ENCODE measurements at places on chromosomes 5 and 9. TPM values are rescaled to one million over a fixed set of nuclear protein-coding genes. Genes with fewer than 3 reads are reported as not detected.

DNA sequence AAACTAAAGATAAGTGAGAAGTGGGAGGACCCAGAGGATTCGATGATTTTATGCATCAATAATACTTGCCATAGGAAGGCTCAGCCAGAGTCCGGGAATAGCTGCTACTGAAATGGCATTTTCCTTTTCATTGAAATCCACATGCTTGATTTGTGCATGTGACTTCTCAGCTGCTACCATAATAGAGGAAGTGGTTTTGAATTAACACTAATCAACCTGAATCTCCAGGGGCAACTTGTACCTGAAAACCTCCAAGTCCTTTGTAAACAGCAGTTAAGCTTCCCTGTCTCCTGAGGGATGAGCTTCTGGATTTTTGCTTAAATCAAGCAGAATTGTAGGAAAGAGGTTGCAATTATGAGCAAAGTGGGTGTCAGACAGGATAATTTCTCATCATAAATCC, 124.9 kb downstream of the PPP2R2B start:
- no peak for DNase-seq

DNA sequence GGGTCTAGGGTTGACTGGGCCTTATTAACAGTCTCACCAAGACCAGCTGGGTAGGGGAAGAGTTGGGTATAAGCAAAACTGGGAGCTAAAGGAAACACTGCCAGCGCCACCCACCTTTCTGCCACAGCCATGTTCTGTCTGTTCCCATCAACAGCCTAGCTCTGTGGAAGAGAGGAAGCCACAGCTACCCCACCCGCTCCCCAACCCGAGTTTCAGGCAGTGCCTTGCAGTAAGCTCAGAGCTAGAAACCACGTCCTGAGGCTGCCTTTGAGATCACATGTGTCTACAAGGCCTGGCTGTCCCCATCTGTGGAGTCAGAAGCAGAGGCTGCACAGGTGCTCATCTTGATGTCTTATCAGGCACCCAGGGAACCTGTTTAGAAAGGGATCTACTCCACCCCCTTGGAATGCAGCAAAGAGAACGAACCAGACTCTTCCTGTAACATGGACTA, 15.3 kb downstream of the HNRNPH1 start:
- DNase-seq = peak; percentile 75

SLC25A46 gene
- total RNA-seq = 100 TPM

DNA sequence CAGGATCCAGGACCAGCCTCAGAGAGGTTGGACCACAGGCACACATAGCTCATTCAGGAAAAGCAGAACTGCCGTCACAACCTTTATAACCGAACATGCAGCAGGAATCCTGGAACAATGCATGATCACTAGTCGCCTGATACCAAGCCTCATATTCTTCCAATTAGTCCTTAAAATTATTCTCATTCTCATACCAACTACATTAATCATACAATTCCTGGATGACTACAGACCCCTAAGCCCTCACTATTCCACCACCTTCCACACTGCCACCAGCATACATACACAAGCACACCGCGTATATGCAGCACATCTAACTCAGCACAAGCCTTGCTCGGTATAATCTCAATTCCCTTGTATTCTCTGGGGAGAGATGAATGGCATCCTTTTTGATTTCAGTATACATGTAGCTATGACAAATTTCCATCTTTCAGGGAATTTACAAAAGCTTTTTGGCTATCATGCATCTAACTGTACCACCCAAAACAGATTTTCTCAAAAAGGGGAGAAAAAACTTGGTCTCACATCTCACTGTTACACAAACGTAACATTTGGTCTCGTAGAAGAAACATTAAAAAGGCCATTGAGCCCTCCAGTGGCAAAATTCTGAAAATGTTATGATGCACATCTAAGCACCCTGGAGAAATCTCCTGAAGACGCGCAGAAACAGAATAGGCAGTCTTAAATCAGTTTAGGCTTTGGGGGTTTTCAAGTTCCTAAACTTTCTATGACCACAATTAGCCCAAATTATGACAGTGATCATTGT, 46.2 kb downstream of the MCTP1 start:
- DNase-seq = no peak

- no peak for DNase-seq
Measured at GRCh38 chr9:16135968-16136367, 583.1 kb downstream of the CCDC171 start.

OR1Q1 gene
- not detected for total RNA-seq

DNA sequence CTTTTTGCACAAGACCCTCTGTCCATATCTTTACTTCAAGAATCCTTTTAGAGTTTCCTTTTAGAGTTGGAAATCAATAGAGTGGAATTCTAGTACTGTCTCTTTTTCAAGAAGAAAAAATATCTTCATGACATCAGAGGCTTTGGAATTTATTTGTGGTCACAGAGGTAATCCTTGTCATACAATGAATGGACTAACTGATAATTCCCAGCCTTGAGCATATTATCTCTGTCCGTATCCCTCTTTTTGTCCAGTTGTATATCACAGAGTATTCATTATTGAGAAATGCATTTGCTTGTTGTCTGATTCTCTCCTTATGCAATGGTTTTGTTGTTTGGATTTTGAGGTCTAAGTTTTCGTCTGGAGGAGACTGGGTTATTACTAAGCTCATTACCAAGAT, 82.0 kb upstream of the HAPLN1 start:
- DNase-seq = peak; percentile 35

DNA sequence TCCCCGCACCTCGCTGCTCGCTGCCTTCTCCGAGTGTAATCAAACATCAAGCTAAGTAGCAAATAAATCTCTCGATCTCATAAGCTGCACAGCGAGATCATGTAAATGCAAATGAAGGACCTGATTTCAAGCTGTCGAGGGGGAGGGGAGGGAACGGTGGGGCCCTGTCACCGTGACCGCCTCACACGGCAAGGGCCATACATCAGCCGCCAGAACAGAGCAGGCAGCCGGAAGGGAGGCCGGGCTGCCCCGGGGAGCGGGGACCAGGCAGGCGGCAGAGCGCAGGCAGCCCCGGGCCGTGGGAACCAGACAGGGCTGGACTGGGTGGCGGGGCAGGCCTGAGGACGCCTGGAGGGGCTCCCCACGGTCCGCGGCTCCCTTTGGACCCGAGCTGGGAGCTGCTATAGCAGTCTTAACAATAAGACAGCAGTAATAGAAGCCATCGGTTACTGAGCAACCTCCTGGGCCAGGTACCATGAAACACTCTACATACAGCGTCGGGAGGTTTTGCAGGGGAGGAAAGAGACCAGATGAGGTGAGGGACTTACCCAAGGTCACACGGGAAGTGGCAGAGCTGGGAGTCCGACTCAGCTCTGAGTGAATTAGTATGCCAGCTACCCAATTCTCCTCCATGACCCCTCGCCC, 76.8 kb downstream of the CFAP77 start:
- DNase-seq = peak; percentile 58

OXCT1 gene
- total RNA-seq = 36.5 TPM

DNA sequence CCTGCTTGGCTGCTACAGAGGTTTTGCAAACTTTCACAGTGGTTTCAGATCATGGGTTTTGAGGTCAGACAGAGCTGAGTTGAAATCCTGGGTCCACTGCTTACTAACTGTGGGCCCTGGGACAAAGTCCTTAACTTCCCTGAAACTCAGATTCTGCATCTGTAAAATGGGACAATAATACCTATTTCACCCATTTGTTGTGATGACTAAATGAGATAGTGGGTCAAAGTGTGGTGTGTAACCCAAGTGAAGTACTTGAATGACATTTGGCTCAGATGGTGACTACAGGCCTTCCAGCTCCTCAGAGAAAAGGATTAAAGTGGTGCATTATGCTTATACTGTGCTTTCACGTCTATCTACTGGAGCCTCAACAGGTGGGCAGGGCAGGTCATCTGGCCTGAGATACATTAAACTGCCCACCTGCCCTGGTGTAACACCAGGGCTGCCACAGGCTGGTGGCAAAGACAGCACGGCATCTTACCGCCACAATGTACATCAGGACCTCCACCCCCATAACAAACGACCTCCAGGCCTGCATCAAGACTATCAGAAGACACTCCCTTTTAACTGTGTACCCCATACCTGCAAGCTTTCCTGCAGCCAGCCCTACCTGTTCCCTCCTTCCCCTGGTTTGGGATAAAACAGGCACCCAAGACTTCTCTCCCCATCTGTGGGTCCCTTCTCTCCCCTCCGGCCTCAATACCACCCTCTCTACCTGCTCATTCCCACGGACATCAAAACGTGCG, 846 bp upstream of the TRAF1 start:
- DNase-seq = no peak

- DNase-seq = peak; percentile 32
Measured at GRCh38 chr9:93012963-93013855, 45.3 kb upstream of the SUSD3 start.

FST gene
- 215 TPM for total RNA-seq

DNA sequence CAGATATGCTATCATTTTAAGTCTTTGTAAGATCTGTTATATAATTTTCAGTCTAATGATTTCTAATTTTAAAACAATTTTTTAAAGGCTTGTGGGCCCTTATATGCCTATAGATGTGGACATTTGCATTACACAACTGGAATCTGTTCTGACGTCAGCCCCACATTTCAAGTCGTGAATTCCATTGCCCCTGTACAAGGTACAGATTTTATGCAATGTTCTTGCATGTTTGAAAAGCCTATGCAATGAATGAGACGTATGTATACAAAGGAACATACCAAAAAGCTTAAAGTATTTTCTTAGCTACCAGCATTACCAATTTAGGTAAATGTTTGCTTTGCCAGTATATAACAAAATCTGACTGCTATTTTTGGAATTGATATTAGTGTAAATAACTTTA, 77.2 kb downstream of the ITGA1 start:
- no peak for DNase-seq

ECSCR gene
- not detected for total RNA-seq

DNA sequence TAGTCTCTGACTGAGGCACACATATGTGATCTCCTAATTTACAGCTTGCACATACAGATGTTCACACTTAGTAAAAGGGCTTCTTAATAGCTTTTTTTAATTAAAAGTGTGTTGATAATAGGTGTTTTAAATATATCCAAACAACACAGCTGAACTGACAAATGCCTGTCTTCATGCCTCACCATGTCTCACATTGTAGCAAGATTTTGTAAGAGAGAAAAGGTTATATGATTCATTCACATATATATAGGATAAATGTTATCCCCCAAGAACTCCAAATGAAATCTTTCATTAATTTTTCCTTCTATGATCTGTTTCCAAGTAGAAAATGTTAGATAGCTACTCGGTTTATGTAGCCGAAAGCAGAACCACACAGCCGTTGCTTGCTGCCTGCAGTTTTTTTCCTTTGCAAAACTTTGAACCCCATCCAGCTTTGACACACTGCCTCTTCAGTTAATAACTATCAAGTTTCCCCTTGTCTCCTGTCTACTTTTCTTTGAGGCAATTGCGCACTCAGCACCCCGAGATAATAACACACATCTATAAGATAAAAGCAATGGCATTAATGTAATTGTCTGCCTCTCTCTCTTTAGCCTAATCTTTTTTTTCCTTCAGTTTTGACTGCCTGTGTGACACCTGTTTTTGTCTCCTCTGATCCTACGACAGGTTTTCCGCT, 299.2 kb downstream of the BNC2 start:
- no peak for DNase-seq

NUTM2G gene
- not detected for total RNA-seq

TIMD4 gene
- not detected for total RNA-seq

DNA sequence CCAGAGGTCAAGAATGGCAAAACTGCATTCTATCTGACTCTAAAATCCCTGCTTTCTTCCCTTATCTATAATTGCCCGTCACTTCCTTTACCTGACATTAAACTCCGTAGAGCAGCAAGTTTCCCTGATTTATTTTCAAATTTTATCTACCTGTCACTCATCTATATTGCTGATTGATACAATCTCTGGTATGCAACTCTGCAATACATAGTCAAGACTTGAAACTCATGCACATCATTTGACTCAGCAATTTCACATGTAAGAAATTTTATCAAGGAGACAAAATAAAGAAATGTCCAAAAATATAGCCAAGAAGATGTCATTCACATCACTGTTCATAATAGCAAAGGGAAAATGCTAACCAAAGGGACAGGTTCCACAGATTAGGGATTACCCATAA, 39.5 kb downstream of the FBXW11 start:
- DNase-seq = no peak

DNA sequence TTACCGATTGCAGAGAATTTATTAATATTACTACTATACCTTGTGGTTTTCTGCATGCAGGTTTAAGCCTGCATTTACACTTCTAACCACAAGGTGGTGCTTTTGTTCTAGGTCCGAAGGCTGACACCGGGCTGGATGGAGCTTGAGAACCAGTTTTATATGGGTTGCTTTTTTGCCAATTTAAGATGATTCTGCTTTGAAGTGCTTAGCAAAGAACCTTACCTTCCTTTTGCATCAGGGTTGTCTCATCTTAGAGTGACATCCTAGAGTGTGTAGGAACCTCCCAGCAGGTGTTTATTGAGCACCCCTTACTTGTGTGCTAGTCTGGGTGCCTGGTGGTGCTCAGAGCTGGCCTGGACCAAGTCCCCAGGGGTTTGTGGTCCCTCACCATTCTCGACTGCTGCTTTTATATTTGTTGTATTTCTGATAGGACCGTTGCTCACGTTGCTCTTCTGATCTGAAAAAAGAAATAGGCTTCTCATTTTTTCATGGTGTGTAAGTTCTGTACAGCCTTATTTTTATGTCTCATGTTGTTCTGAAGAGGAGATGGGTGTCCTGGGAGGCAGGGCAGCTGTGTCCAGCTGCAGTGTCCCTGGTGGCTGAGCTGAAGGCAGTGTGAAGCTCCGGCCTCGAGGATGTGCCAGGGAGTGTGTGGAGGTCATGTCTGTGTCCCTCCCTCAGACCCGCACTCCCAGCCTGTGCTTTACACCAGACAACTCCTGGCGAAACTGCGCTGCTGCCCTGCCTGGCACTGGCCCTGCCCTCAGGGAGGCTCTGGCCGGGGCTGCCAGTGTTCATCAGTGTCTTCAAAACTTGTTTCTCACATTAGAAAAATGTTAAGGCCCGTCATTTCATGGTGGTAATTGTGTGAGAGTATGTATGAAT, 54.3 kb downstream of the EHMT1 start:
- peak; percentile 95 for DNase-seq

DNA sequence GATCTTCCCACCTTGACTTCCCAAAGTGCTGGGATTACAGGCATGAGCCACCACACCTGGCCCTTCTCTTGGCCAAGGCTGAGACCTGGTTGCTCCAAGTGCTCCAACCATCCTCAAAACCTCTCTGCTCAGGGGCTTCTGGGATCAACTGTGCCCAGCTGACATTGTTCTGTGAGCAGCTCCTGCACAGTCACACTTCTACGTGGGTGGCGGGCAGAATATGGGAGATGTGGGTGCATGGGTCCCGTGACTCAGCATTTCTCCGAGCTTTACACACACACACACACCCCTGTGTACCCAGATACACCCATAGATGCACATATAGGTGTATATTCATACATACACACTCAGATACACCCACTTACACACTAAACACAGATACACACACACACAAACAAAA, 10.5 kb upstream of the MYORG start:
- peak; percentile 14 for DNase-seq

SLC28A3 gene
- total RNA-seq = 0.72 TPM

- no peak for DNase-seq
Measured at GRCh38 chr5:41346609-41347008, 133.3 kb upstream of the C6 start.

DNA sequence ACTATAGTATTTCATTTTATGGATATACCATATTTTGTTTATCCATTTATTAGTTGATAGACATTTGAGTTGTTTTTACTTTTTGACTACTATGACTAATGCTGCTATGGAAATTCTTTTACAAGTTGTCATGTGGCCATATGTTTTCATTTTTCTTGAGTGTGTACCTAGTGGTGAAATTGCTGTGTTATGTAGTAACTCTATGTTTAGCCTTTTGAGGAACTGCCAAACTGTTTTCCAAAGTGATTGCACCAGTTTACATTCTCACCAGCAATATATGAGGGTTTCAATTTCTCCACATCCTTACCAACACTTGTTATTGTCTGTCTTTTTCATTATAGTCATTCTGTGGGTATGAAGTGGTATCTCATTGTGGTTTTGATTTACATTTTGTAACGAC, 75.4 kb downstream of the GRIA1 start:
- DNase-seq = no peak

Data from osteoblast (primary cell).